ENCODE measurements at places on chromosomes 1 and 21. TPM values are rescaled to one million over a fixed set of nuclear protein-coding genes. Genes with fewer than 3 reads are reported as not detected.
A peak's percentile ranks its signal among the peaks of the same experiment; 100 is the strongest.

DNA sequence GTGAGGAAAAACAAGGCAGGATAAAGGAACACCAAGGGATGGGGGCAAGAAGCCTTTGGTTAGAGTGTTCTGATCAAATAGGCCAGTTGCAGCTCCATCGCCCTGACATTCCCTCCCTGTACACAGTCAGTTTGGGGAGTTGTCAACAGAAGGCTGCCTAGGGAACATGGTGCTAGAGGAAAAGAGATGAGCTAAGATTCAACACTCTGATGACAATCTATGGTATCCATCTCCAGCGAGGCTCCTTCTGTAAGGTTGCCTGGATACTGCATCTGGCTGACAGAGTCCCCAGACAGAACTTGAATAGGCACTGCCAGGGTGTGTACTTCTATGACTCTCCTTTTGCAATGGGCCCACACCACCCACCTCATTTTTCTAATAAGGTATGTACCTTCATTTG is 11.2 kb upstream of the SLAMF9 start:
- no peaks in the 10 kb centered on the region for H3K4me1 ChIP-seq
- DNase-seq = no peak

DNA sequence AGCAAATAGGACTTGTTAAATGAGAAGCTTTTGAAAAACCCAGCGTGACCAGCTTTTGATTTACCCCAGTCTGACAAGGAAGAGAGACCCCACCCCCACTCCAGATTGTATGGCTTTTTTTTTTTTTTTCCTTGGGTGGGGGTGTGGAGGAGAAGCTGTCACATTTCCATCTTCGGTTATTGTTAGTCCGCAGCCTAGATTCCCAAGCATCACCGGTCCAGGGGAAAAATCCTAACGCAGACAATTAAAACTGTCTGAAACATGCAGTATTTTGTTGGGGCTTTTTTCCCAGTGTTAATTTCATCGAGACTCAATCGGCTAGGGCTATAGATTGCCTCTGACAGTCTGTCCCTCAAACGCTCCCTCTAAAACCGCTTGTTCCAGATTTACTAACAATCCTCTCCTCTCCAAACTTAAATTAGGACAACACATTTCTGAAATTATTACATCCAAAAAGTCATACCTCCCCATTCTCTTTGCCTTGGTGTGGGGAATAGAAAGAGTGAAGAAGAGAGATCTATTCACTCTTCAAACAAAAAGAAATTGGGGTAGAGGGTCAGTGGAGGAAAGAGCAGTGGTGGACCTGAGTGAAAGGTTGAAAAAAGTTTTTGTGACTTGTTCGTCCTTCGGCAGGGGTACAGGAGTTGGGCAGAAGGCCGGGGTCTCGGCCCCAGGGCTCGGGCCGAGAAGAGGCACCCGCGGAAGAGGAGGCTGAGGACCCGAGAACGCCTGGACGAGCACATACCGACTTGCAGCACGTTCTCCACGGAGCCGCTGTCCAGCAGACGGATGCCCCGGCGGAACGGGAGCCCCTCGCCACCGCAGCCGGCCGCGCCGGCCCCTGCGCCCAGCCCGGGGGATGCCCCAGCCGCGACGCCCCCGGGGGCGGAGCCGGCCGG is 1.1 kb downstream of the ZSWIM5 start:
- no peak for DNase-seq
- peaks cover 79% of the 10 kb centered on the region for H3K27me3 ChIP-seq
- no peaks in the 10 kb centered on the region for H3K36me3 ChIP-seq

DNA sequence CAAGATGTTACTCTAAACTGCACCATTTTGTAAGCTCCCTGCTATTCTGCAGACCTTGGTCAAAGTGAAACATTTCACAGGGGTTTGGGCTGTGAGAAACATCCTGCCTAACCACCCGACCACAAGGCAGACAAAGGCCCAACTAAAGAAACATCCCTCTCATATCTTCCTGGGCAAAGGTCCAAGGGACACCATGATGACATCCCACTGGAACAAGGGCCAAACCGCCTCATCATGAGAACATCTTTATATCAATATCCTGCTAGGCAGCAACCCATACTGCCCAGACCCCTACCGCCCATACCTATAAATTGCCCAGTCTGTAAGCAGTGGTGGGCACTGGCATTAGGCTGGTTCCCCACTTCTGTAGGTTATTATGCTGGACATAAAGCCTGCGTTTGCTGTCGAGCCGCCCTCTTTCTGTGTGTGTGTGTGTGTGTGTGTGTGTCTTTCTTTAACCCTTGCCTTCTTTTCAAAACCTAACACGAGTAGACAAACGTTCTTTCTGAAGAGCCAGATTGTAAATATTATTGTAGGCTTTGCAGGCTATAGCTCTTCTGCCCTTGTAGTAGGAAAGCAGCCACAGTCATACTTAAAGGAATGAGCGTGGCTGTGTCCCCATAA is 1.0 kb upstream of the PPIE start:
- H3K4me1 ChIP-seq = peaks cover 9% of the 10 kb centered on the region
- no peak overlapping the region for H3K27ac ChIP-seq
- DNase-seq = no peak
- H3K27me3 ChIP-seq = peaks cover 9% of the 10 kb centered on the region

DNA sequence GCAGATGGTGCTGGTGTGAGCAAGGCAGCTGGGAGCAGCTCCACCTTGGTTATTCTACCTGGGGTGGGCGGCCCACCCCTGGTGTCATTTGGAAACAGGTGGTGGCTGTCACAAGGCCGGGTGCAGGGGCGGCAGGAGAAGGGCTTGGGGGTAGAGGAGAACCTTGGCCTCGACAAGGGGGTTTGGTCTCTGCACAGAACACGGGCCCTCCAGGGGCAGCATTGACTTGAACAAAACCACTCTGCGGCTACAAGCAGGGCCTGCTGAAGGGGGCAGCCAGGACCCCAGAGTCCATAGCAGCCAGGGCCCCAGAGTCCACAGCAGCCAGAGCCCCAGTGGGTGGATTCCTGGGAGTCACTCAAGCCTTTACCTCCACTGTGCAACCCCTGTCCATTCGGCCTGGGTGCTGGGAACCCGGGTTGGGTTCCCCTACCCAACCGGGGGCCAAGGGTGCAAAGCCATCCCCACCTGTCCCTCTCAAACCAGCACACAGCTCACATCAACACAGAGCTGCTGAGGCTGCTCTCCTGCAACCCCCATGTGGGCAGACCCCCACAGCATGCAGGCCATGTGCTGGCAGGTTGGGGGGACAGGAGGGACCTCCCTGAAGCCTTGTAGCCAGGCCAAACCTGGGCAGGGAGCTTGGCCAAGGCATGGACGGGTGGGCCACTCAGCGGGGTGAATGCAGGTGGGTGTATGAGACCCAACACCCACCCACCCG is 7.7 kb downstream of the TRIM11 start:
- no peaks in the 10 kb centered on the region for H3K27me3 ChIP-seq
- H3K27ac ChIP-seq = no peak overlapping the region
- H3K36me3 ChIP-seq = peaks cover 60% of the 10 kb centered on the region
- peaks cover 3% of the 10 kb centered on the region for H3K4me1 ChIP-seq
- no peak overlapping the region for H3K4me3 ChIP-seq
- no peak for DNase-seq

- no peaks in the 10 kb centered on the region for H3K27me3 ChIP-seq
- no peak overlapping the region for H3K27ac ChIP-seq
- H3K4me1 ChIP-seq = peaks cover 9% of the 10 kb centered on the region
- H3K4me3 ChIP-seq = no peak overlapping the region
- no peak for DNase-seq
- H3K36me3 ChIP-seq = peaks cover 94% of the 10 kb centered on the region
These were observed 9.4 kb downstream of the PEA15 start for GRCh38 chr1:160214481-160215140.

GRCh38 chr1:232704694-232705680 is 75.1 kb upstream of the SIPA1L2 start:
- DNase-seq = peak; percentile 77
- H3K27ac ChIP-seq = no peak overlapping the region
- no peak overlapping the region for H3K4me3 ChIP-seq
- no peaks in the 10 kb centered on the region for H3K27me3 ChIP-seq
- H3K4me1 ChIP-seq = peaks cover 13% of the 10 kb centered on the region

- no peak overlapping the region for H3K27ac ChIP-seq
- H3K36me3 ChIP-seq = no peaks in the 10 kb centered on the region
- no peak overlapping the region for H3K4me3 ChIP-seq
These were observed 21.4 kb upstream of the SPSB1 start for GRCh38 chr1:9271283-9271682.

- H3K4me1 ChIP-seq = peaks cover 8% of the 10 kb centered on the region
- no peak overlapping the region for H3K4me3 ChIP-seq
- no peak overlapping the region for H3K27ac ChIP-seq
- DNase-seq = no peak
- H3K27me3 ChIP-seq = no peaks in the 10 kb centered on the region
- H3K36me3 ChIP-seq = peaks cover 21% of the 10 kb centered on the region
These were observed 135.0 kb downstream of the ATP5PO start for GRCh38 chr21:33780631-33781030.

DNA sequence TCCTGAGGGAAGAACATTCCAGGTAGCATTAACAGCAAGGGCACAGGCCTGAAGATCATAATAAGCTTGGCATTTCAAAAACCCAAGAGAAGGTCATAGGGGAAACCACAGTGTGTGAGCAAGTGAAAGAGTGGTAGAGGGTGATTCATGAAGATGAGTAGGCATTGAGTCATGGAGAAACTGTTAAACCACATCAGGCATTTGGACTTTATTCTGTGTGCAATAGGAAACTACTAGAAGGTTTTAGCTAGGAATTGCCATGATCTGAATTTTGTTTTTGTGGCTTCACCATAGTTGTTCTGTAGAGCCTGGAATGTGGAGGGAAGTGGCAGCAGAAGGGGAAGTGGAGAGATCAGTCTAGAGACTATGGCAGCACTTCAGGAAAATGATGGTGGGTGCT is 359.0 kb upstream of the PTBP2 start:
- DNase-seq = no peak
- no peaks in the 10 kb centered on the region for H3K36me3 ChIP-seq
- H3K4me1 ChIP-seq = peaks cover 14% of the 10 kb centered on the region
- H3K27me3 ChIP-seq = no peaks in the 10 kb centered on the region
- no peak overlapping the region for H3K27ac ChIP-seq
- H3K4me3 ChIP-seq = no peak overlapping the region

GRCh38 chr1:38872401-38873026 is 634 bp downstream of the MYCBP start:
- no peaks in the 10 kb centered on the region for H3K27me3 ChIP-seq
- DNase-seq = peak; percentile 15
- peaks cover 4% of the 10 kb centered on the region for H3K4me1 ChIP-seq
- peak overlapping the region; percentile 61 for H3K27ac ChIP-seq
- H3K4me3 ChIP-seq = peak overlapping the region; percentile 83
- no peaks in the 10 kb centered on the region for H3K36me3 ChIP-seq

GRCh38 chr1:7470904-7471638 is 300.0 kb upstream of the VAMP3 start:
- H3K27ac ChIP-seq = peak overlapping the region; percentile 72
- peak; percentile 94 for DNase-seq
- no peak overlapping the region for H3K4me3 ChIP-seq

- H3K27me3 ChIP-seq = no peaks in the 10 kb centered on the region
- H3K4me3 ChIP-seq = no peak overlapping the region
- peaks cover 9% of the 10 kb centered on the region for H3K4me1 ChIP-seq
- H3K36me3 ChIP-seq = no peaks in the 10 kb centered on the region
- DNase-seq = no peak
These were observed 14.1 kb downstream of the TTC39A start for GRCh38 chr1:51316113-51316845.

The RCSD1 gene
- total RNA-seq = not detected

The CLSTN1 gene
- 77.4 TPM for total RNA-seq

The AMY1C gene
- total RNA-seq = not detected
